Natural killer cell treated with Interleukin-12 subunit alpha and Interleukin-12 subunit beta and Interleukin-15 and Interleukin-18, amount 100 ng/mL, for 72 hours (primary cell): ENCODE measurements at places on chromosomes 4 and X.
A peak's percentile ranks its signal among the peaks of the same experiment; 100 is the strongest.

- peak; percentile 15 for DNase-seq
Measured at GRCh38 chr4:8913858-8914460, 42.3 kb upstream of the HMX1 start.

DNA sequence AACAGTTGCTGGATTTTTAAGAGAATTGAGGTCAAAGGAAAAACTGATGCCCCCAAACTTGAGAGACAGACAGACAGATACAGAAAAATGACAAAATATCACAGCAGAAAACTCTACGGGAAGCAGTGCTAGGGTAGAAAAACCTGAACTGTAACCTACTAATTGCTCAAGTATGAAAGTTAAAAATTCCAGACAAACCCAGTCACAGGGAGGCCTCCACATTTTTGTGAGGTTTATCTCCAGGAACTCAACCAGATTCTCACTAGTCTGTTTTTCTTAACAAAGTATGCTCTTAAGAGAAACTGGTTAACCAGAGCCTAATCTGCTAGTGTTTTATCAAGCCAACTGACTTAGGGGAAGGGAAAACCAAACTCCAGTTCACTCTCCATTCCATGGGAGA, 19.9 kb upstream of the PPP3CA start:
- DNase-seq = no peak

GRCh38 chr4:53713767-53714166, 122.5 kb upstream of the LNX1 start:
- DNase-seq = no peak

- no peak for DNase-seq
Measured at GRCh38 chr4:145557720-145558119, 61.5 kb upstream of the MMAA start.

DNA sequence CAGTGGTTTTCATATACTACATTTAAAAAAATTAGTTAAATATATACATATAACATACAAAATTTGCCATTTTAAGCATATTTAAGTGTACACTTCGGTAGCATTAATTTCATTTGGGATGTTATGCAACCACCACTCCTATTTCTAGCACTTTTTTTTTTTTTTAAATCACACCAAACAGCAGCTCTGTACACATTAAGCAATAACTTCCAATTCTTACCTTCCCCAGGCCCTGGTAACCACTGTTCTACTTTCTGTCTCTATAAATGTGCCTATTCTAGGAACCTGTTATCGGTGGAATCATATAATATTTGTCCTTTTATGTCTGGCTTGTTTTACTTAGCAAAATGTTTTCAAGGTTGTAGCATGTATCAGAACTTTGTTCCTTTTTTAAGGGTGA, 39.1 kb downstream of the TMEM164 start:
- no peak for DNase-seq

DNA sequence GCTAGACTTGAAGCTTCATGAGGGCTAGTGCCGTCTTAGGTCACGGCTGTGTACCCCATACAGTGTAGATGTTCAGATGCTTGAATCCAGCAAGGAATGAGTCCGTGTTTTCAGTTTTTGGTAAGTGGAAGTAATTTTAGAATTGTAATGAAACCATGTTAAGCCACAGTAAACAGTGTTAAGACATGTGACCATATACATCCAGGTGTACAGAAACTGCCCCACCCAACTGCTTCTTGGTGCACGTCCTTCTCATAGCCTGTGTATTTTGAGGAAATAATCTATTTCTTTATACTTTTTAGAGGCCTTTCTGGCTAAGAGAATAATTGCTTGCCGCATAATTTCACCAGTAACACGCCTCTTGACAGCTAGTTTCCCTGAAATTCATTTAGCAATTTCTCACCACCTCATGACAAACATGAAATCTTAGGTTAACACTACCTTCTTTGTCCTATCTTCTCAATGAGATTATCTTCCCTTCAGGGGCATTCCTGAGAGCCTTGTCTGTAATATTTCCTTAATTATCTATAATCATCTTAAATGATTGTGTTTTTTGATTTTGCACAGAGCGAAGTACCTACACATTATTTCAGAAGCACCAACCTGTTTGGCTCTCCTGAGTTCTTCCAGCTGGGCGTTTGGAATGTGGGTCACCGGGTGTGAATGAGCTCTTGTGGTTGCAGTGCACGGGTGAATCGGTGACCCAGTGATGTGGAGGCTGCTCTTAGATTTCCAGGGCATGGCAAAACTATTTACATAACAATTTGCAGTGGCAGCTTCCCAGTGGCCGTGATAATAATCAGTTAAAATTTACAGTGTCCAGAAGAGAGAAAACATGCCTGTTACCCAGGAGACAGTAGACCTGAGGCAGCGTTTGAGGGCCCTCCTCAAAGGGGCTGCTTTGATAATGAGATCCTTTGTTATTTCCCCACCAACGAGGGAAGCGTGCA, 50.2 kb upstream of the TADA2B start:
- DNase-seq = no peak

GRCh38 chr4:86965019-86965976, 30.5 kb downstream of the AFF1 start:
- DNase-seq = no peak

- DNase-seq = no peak
Measured at GRCh38 chrX:106615041-106615440, 3.3 kb downstream of the RADX start.

DNA sequence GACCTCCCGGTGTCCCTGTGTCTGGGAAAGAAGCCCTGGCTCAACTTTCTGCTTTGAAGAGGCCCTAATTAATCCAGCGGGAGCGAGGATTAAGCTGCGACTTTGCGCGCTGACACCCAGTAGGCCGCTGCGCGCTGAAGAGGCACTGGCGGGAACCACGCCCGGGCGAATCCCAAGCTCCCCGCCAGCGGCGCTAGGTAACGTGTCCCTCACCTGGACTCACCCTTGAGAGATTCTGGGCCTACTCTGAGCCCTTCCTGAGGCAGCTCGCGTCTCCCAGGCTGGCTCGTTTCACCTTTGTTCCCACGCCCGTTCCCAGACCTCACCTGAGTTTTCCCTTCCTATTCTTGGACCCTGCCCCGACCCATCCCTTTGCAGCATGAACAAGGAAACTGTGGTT, 616 bp upstream of the KLHL34 start:
- no peak for DNase-seq

GRCh38 chr4:4948370-4948769, 70.9 kb downstream of the CYTL1 start:
- DNase-seq = no peak

- no peak for DNase-seq
Measured at GRCh38 chr4:123077330-123077729, 154.9 kb upstream of the NUDT6 start.

DNA sequence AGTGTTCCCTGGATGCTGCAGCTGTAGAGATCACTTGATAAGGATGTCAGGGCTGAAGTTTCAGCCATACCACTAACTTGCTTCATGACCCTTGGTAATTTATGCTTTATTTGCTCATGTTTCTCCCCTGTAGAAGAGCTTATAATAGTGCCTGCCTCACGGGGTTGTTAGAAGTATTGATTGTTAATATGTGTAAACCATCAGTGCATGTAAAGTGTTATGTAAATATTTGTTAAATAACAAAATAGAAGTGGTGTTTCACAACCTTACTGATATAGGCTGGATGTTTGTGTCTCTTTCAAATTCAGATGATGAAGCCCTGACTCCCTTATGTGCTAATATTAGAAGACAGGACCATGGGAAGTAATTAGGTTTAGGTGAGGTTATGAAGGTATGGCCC, 1.5 kb upstream of the CXCL2 start:
- DNase-seq = no peak

GRCh38 chrX:136192839-136193414, 45.6 kb downstream of the FHL1 start:
- no peak for DNase-seq

- no peak for DNase-seq
Measured at GRCh38 chrX:23883737-23884354, 23.9 kb downstream of the APOO start.

GRCh38 chr4:186271081-186271678, 5.2 kb downstream of the F11 start:
- no peak for DNase-seq

- DNase-seq = no peak
Measured at GRCh38 chr4:87677731-87678130, 27.7 kb downstream of the DMP1 start.

- no peak for DNase-seq
Measured at GRCh38 chr4:105282489-105282888, 135.8 kb downstream of the TET2 start.

DNA sequence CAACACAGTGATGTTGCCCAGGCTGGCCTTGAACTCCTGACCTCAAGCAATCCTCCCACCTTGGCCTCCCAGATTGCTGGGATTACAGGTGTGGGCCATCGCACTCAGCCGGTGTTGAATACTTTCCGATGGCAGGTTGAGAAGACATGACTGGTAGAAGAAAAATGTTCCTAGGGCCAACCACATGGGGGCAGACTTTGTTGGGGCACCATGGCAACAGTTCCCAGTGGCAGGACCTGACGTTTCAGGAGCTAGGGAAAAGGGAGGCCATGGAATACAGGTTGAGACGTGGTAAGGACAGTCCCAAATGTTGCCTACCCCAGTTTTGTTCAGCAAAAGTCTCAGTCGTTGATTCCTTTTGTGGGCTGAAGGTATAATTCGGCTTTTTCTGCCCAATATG, 134.6 kb downstream of the ASMT start:
- no peak for DNase-seq

DNA sequence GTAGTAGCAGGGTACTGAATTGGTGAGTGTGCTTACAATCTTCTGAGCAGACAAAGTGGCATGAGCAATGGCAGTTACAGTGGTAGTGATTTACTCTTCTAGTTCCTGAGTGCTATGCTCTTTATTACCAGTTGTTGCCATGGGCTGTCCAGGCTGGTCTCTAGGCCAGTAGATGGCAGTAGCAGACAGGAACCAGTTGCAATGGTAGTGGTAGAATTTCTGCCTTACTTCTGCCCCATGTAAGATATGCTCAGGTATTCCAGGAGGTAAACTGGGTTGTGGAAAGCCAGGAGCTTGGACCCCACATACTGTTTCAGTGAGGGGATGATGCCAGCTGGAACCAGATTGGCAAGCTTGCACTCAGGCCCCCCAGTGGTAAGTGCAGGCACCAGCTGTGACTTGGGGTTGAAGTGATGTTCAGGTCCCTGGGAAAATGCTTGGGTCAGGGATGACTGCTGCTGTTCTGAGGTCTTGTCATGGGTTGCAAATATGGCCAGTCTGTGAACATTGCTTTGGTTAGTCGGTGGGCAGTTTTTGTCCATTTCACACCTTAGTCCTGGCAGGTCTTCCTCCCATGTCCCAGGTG, 63.0 kb upstream of the ZXDB start:
- DNase-seq = no peak

GRCh38 chr4:87053802-87054767, 119.3 kb downstream of the AFF1 start:
- no peak for DNase-seq

DNA sequence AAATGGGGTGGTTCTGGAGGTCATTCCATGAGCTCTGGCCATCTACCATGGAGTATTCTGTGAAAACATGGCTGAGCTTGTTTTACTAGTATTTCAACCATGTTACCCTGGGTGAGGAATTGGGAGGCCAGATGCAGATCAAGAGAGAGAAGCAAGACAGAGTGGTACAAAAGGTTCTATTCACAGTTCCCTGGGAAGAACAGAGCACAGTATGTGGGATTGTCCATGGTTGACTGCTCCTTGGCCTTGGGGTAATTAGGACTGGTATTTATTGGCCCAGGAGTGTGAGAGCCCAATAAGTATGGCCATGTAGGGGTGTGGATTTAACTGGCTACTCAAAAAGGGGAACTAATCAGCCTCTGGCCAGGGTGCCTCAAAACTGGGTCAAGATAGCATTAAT, 239.7 kb upstream of the GATB start:
- no peak for DNase-seq

- no peak for DNase-seq
Measured at GRCh38 chrX:63525491-63525890, 174.4 kb upstream of the SPIN4 start.
